C1 segment of cervical spinal cord (tissue), 14 donors: ENCODE measurements at places on chromosomes 4 and X.

DNA sequence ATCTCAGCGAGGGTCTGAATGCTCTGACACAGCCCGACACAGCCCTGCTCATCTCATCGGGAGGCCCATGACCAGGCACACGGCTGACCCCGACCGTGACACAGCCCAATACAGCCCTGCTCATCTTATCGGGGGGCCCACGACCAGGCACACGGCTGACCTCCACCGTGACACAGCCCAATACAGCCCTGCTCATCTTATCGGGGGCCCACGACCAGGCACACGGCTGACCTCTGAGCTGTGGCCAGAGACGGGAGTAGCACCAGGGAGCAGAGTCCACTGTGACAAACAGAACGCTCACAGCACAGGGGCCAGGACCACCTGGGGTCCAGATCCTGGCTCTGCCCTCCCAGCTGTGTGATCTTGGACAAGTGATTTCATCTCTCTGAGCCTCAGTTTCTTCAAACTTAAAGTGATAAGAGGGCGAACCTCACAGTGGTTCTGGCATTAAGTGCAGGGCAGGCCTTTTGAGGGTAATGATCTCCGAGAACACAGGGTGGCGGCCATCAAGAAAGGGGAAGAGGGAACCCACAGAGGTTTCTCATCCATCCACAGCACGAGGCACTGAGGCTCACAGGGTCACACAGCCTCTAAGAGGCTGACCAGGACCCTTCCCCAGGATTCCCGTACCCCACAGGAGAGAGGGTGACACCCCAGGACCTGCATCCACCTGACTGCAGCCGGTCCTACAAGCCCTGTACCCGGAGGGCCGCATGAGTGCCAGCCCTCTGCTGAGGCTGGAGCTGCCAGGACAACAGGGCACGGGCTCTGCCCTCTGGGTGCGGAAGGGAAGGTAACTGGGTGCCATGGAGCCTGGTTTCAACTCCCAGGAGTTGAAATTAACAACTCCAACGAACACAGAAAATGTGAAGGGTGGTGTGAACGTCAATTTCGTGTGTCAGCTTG is 60.1 kb downstream of the WFS1 start:
- DNase-seq, result no peak

GRCh38 chr4:87046121-87046551 is 111.3 kb downstream of the AFF1 start:
- DNase-seq, result no peak

- DNase-seq, result no peak
Measured at GRCh38 chrX:11553594-11553993, 112.1 kb downstream of the ARHGAP6 start.

DNA sequence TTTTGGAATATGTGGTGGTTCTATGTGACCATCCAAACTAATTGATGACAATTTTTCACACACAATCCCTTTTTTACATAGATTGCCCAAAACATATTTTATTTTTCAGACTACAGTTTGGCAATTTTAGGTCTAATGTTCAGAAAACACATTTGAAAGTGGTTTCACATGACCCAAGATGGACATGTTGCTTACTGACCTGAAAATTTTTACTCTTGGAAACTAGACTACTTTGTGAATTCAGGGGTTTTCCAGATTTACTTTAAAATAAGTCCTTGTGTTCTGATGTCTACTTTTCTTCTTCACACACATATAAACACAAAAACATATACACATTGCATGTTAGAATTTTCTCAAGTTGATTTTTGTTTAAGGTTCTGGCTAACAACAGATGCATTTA is 79.5 kb downstream of the HMGB2 start:
- no peak for DNase-seq

DNA sequence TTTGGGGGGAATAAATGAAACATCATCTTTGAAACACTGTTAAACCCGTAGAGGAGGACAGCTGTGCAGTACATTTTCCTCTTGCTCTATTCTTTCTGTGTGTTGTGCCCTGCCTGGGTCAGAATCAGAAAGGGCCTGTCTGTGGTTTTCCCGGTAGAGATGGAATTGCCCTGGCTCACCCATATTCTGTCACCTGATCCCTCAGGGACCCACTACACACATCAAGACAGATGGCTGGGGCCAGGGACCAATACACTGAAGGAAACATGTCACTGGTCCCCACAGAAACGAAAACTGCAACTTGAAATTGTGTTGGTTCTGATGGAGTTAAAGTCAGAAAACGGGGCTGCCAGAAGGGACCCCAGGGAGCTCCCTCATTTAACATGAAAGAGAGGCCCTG is 114.9 kb downstream of the ZNF827 start:
- no peak for DNase-seq

DNA sequence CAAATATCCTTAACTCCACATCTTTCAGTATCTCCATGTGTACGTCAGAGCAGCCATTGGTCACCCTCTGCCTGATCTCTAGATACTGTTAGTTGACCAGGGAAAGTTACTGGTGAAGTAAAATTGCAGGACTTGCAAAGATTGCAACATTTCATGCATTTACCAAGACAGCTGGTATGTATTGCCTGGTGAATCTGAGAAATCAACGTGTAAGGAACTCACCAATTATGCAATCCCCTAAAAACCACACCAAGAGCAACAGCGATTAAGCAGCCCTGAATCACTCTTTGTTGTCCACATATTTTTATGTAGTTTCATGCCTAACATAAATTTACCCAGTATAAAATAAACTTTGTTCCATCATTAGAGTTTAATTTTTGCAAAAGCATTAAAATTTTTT is 271.2 kb downstream of the NLGN4X start:
- no peak for DNase-seq

GRCh38 chr4:22490718-22491315 is 25.0 kb downstream of the ADGRA3 start:
- DNase-seq, result no peak
